ENCODE measurements at places on chromosomes 3 and 15. TPM values are rescaled to one million over a fixed set of nuclear protein-coding genes. Genes with fewer than 3 reads are reported as not detected.

DNA sequence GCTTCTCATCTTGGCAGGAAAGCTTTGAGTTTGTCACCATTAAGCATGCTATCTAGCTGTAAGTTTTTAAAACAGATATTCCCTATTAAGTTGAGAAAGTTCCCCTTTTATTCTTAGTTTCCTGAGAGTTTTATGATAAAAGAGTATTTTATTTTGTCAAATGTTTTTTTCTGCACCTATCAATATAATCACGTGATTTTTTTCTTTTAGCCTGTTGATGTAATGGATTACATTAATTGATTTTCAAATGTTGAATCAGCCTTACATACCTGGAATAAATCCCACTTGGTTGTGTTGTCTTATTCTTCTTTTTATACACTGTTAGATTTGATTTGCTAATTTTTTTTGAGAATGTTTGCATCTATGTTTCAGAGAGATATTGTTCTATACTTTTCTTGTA lies 179.5 kb downstream of the ZNF621 start:
- H3K36me3 ChIP-seq: no peaks in the 10 kb centered on the region
- H3K27ac ChIP-seq: no peak overlapping the region
- no peak for DNase-seq
- H3K4me1 ChIP-seq: no peaks in the 10 kb centered on the region
- H3K27me3 ChIP-seq: no peaks in the 10 kb centered on the region

DNA sequence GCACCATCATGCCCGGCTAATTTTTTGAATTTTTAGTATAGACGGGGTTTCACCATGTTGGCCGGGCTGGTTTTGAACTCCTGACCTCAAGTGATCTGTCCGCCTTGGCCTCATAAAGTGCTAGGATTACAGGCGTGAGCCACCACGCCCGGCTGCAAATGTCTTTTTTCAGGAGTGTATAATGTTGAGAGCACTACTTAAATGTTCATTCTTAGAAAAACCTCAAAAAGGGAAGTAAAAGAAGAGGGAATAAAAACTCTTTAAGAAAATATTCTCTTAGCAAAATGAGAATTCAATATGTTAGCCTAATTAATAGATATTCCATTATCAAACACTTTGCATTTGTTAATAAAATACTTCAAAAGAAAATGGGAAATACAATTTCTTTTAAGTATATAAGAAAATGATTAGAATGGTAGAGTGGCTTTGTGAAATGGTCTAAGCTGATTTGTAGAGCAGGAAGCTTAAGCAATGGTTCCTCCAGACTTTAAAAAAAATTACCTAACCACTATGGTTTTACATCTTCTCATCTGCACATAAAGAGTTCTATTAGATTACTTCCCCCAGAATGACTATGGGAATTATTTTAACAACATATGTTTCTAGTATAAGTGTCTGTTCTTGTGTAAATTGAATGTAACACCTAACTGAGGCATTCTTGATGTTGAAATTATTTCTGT lies 226.7 kb upstream of the ALCAM start:
- H3K36me3 ChIP-seq: no peaks in the 10 kb centered on the region
- no peaks in the 10 kb centered on the region for H3K4me1 ChIP-seq
- H3K27me3 ChIP-seq: no peaks in the 10 kb centered on the region
- no peak for DNase-seq

MYL3 gene
- 0.82 TPM for total RNA-seq

LHFPL4 gene
- not detected for total RNA-seq

RYR3 gene
- 0.96 TPM for total RNA-seq

GRCh38 chr3:38598791-38599190 lies 50.7 kb downstream of the SCN5A start:
- H3K36me3 ChIP-seq: no peaks in the 10 kb centered on the region
- DNase-seq: no peak
- no peak overlapping the region for H3K4me3 ChIP-seq
- no peaks in the 10 kb centered on the region for H3K4me1 ChIP-seq

DNA sequence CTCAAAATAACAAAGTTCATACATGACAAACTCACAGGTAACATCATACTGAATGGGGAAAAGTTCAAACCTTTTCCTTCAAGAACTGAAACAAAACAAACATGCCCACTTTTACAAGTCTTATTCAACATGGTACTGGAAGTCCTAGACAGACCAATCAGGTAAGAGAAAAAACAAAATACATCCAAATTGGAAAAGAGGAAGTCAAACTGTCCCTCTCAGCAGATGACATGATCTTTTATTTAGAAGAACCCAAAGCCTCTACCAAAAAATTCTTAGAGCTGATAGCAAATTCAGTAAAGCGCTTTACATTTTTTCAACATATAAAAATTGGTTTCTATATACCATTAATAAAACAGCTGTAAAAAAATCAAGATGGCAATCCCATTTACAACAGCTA lies 219.4 kb downstream of the STAG1 start:
- no peaks in the 10 kb centered on the region for H3K27me3 ChIP-seq
- no peaks in the 10 kb centered on the region for H3K4me1 ChIP-seq
- no peak for DNase-seq
- H3K27ac ChIP-seq: no peak overlapping the region
- H3K36me3 ChIP-seq: no peaks in the 10 kb centered on the region
- H3K4me3 ChIP-seq: no peak overlapping the region

COL6A6 gene
- total RNA-seq: under 0.01 TPM

- H3K36me3 ChIP-seq: no peaks in the 10 kb centered on the region
- H3K27ac ChIP-seq: no peak overlapping the region
- H3K27me3 ChIP-seq: no peaks in the 10 kb centered on the region
- H3K4me1 ChIP-seq: no peaks in the 10 kb centered on the region
Measured at GRCh38 chr3:93969443-93969842, 4.3 kb downstream of the PROS1 start.

LRTM1 gene
- not detected for total RNA-seq

GPR171 gene
- 6.8 TPM for total RNA-seq

GRCh38 chr15:79007066-79007465 lies 62.2 kb upstream of the CTSH start:
- H3K27me3 ChIP-seq: no peaks in the 10 kb centered on the region
- no peaks in the 10 kb centered on the region for H3K36me3 ChIP-seq
- DNase-seq: peak; percentile 53
- H3K4me1 ChIP-seq: peaks cover 7% of the 10 kb centered on the region
- no peak overlapping the region for H3K27ac ChIP-seq

- no peaks in the 10 kb centered on the region for H3K4me1 ChIP-seq
- H3K4me3 ChIP-seq: no peak overlapping the region
- DNase-seq: no peak
- no peak overlapping the region for H3K27ac ChIP-seq
- peaks cover 5% of the 10 kb centered on the region for H3K27me3 ChIP-seq
Measured at GRCh38 chr3:186609247-186609868, 3.5 kb upstream of the AHSG start.

DNA sequence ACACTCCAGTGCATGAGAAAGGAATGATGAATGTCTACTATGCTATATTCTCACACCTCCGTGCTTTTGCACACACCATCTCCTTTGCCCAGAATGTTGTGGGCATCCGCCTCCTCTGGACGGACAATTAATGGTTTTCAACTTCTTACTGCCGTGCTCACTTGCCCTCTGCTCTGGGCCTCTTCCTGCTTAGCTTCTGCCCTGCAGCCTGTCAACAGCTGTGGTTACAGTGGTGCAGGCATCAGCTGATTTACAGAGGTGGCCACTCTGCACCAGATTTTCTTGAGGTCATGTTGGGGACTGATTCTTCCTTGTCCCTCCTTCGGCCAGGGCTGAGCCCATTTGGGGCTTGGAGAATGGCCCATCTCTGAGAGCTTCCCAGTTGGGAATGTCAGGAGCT lies 56.5 kb upstream of the TMEM115 start:
- DNase-seq: no peak
- H3K4me1 ChIP-seq: no peaks in the 10 kb centered on the region
- H3K27me3 ChIP-seq: no peaks in the 10 kb centered on the region
- no peak overlapping the region for H3K4me3 ChIP-seq
- H3K27ac ChIP-seq: no peak overlapping the region
- no peaks in the 10 kb centered on the region for H3K36me3 ChIP-seq

IMPG2 gene
- not detected for total RNA-seq

- no peaks in the 10 kb centered on the region for H3K27me3 ChIP-seq
- H3K4me3 ChIP-seq: peak overlapping the region; percentile 89
- DNase-seq: no peak
- H3K4me1 ChIP-seq: peaks cover 29% of the 10 kb centered on the region
- peak overlapping the region; percentile 89 for H3K27ac ChIP-seq
- peaks cover 5% of the 10 kb centered on the region for H3K36me3 ChIP-seq
Measured at GRCh38 chr3:98592345-98592935, 971 bp downstream of the CPOX start.

DNA sequence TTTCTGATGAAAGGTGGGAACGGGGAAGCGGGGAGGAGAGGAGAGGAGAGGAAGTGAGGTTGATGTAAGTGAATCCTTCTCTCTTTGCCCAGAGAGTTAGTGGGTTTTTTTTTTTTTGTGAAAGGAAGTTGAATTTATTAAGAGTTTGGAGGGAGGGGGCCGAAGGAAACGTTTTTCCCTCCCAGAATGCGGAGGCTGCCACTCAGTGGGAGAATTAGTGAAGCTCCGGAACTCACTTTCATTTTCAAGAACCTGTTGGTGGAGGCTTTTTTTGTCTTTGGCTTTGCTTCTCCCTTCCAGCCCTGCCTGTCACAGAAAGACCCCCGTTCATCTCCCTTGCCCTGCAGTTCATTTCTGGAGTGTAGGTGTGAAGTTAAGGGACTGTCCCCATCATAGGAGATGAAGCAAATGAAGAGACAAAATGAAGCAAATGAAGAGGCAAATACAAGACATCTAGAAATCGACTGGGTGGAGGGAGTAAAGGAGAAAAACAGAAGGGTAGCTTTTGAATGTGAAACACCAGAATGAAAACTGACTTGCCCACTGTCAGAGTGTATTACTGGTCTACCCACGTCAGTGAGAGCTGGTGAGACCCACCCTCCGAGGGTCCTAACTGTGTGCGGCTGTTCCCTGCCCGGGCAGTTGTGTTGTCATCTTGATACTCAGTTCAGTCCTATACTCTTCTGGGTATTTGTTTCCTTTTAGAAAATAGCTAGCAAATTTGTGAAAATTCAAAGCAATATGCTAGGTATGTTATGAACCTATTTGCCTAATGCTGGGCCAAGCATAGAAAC lies 91.5 kb downstream of the ITPR1 start:
- peaks cover 18% of the 10 kb centered on the region for H3K4me1 ChIP-seq
- H3K27ac ChIP-seq: peak overlapping the region; percentile 84
- DNase-seq: peak; percentile 15
- H3K36me3 ChIP-seq: no peaks in the 10 kb centered on the region

NEDD4 gene
- total RNA-seq: 15.0 TPM

DNA sequence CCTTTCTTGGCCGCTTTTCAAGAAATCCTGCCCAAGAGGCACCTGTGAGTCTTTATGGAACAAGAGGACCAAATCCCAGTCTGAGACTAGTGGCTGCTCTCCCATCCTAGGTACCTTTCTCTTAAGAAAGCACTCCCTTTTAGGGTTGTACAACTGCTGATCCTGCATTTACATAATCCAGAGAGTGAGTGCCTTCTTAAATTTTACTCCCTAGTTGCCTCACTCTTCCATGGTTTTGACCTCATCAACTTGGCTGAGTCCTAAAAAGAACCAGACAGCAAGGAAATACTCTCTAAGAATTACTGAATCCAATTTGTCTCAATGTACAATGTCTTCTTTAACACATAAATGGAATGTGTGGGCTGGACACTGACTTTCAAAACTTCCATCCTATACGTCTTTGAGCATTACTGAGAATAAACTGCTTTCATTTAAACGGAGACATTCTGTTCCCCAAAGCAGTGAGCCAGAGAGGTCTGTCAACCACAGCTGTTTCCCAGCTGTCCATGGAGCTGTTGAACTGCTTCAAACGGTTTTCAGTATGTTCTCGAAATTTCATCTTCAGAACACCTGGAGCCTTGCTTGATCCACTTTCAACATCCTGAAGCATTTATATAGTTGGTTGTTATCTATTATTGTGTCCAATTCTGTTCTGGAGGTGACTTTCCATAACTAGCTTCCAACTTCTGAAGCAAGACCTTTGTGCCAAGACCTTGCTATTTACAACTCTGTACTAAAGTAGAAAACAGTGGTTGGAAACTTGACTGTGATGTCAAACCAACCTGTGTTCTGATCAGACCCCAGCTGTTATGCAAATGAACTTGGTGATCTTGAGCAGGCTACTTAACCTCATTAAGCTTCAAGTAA lies 179.1 kb downstream of the SLC9A9 start:
- H3K36me3 ChIP-seq: no peaks in the 10 kb centered on the region
- H3K4me1 ChIP-seq: peaks cover 4% of the 10 kb centered on the region
- DNase-seq: peak; percentile 29

- no peaks in the 10 kb centered on the region for H3K36me3 ChIP-seq
- H3K27ac ChIP-seq: no peak overlapping the region
Measured at GRCh38 chr15:95085056-95085455, 853.7 kb downstream of the MCTP2 start.

GRCh38 chr15:87731630-87732029 lies 524.9 kb downstream of the NTRK3 start:
- H3K4me1 ChIP-seq: no peaks in the 10 kb centered on the region
- no peak overlapping the region for H3K27ac ChIP-seq
- H3K36me3 ChIP-seq: no peaks in the 10 kb centered on the region
- no peak for DNase-seq

SLCO2A1 gene
- 18.3 TPM for total RNA-seq

GRCh38 chr15:68553314-68553993 lies 25.3 kb upstream of the CORO2B start:
- no peak overlapping the region for H3K4me3 ChIP-seq
- no peaks in the 10 kb centered on the region for H3K4me1 ChIP-seq

- peaks cover 14% of the 10 kb centered on the region for H3K4me1 ChIP-seq
- no peak overlapping the region for H3K4me3 ChIP-seq
- H3K36me3 ChIP-seq: no peaks in the 10 kb centered on the region
- peak; percentile 29 for DNase-seq
- no peaks in the 10 kb centered on the region for H3K27me3 ChIP-seq
Measured at GRCh38 chr3:52193065-52193464, 4.9 kb upstream of the ALAS1 start.

DNA sequence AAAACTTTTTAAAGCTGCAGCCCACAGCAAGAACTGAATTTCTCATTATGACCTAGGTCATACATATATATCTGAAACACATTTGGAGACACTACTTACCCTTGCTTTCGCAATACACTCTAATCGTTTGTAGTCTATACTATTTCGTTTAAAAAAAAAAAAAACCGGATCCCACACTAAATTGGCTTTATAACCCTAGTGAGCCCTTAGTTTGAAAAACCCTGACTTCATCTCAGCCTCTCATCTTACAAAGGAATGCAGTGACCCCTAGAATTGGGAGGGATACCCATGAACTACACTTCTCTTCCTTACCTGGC lies 4.2 kb downstream of the RARRES1 start:
- H3K4me1 ChIP-seq: peaks cover 52% of the 10 kb centered on the region
- no peak overlapping the region for H3K4me3 ChIP-seq
- no peak for DNase-seq
- H3K36me3 ChIP-seq: no peaks in the 10 kb centered on the region
- no peaks in the 10 kb centered on the region for H3K27me3 ChIP-seq
- no peak overlapping the region for H3K27ac ChIP-seq

HIGD1A gene
- 369 TPM for total RNA-seq

DNA sequence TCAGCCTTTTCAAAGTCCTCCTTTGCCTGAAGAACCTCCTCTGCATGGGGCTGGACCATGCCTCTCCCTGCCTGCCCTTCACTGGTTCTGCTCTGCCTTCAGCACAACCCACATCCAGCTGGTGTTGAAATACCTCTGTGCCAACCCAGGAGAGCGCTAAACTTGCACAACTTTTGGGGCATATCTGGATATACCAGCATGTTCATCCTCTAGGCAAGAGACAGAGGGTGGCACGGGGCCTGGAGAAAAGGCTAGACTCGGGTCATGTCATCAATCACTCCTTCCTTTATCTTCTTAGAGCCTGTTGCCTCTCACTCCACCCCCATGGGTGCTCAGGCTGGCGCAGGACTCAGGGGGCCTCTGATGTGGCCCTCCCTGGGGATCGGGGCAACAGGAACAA lies 4.8 kb downstream of the SEMA4B start:
- no peak overlapping the region for H3K27ac ChIP-seq
